ENCODE measurements at places on chromosomes 7 and 10.

- DNase-seq: no peak
These were observed 515.3 kb downstream of the AUTS2 start for GRCh38 chr7:70113536-70113935.

DNA sequence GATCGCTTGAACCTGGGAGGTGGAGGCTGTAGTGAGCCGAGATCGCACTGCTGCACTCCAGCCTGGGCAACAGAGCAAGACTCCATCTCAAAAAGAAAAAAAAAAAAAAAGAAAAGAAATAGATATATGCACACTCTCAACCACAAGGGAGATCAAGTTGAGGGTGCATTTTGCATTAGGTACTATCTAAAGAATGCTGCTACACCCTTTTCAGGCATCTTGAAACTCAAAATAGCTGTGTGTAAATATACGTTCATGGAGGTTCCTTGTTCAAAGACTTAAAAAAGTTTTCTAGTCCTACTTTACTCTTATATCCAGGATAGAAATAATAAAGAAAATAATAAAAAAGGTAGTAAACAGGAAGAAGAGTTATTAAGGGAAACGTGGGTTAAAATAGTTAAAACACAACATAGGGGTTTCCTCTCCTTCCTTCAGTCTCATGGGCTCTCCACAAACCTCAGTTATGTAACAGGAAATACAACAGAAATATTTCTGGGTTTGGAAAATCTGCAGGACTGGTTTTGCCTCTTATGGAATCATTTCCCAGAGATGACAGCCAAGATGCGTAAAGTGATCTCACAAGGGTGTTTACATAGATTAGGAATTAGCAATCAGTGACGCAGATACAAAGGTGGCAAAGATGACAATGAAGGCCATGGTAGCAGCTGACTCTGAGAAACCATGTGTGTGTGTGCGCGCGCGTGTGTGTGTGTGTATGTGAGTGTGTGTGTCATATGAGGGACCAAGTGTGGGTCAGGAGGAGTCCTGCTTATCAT, 15.1 kb downstream of the STEAP4 start:
- DNase-seq: no peak

GRCh38 chr7:96303686-96304443, 18.0 kb downstream of the SLC25A13 start:
- no peak for DNase-seq

DNA sequence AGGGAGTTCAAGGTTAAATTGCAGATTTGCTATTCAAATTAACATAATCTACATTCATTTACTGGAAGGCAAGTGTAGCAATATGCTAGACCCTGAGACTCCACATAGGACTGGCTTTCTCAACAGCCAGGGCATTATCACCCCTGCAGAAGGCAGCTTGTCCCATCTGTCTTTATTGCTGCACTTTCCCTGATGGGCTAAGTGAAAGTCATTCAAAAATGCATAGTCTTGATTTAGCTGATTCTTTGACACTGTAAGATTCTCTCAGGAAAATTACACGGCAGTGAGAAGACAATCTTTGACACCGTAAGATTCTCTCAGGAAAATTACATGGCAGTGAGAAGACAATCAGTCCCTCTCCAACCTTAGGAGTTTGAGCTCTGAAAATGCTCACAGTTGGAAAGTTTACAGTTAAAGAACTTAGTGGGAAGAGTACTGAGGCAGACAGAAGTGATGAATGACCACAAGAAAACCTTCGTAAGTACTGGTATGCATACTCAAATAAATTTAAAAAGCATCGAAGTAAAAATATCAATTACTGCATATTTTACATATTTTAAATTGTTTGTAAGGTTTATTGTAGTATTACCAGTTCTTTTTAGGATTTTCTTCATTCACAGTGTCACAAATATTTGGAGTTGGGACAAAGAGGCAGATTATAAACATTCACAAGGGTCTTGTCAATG, 88.9 kb downstream of the RAPGEF5 start:
- DNase-seq: no peak

GRCh38 chr7:115447495-115447894, 525.6 kb downstream of the MDFIC start:
- DNase-seq: no peak

DNA sequence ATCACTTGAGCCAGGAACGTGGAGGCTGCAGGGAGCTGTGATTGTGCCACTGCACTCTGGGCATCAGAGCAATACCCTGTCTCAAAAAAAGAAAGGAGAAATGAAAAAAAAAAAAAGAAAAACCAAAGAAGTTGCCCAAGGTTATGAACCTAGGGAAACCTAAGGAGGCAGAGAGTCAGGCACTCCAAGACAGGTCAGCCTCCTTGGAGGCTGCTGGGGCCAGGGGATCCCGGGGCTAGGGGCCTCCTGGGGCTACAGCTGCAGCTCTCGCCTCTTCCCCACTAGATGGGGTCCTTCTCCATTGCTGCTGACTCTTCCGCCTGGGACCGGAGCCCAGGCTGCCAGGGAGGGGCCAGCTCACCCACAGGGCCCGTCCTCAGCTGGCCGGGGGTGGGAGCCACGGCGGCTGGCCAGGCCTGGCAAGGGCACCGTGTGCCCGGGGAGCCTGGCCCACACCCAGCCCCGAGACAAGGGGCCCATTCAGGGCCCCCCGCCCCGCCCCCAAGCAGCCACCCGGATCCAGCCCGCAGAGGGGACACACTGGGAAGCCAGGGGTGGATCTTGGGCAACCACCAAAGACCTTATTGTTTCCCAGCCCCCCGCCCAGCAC, 1.7 kb upstream of the SPACDR start:
- peak; percentile 25 for DNase-seq

DNA sequence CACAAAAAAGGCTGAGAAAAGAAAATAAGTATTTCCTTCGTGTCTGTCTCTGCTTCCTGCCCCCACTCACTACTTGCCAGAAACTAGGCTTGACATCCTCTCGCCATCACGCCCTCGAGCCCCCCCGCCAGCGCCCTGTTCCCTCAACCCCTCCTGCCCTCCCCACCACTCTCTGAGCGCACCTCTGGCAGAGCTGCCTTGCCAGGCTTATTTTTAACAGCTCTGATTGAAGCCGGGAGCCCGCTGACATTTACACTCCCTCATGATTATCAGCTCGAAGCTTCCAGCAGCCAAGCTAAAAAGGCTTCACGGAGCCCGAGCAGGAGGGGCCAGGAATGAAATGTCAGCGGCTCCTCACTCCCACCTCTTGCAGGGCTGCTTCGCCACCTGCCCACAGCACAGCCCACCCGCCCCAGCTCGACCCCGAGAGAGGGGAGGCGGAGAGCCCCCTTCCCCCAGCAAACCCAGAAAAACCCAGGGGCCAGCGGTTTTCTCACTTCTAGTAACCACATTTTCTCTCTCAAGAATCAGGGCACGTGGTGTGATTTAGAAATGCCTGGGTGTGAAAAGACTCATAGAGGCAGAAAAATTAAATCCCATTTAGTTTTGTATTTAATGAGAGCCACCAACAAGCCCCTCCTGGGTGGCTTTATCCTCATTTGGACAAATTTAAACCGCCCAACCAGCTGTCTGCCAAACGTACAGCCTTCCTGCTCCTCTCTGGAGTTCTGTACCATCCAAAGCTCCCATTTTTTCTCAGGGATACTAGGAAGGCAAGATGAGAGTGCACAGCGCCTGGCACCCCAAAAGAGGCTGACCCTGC, 89.3 kb downstream of the SLIT1 start:
- no peak for DNase-seq

- DNase-seq: no peak
These were observed 365.5 kb downstream of the GALNT17 start for GRCh38 chr7:71497256-71497946.

DNA sequence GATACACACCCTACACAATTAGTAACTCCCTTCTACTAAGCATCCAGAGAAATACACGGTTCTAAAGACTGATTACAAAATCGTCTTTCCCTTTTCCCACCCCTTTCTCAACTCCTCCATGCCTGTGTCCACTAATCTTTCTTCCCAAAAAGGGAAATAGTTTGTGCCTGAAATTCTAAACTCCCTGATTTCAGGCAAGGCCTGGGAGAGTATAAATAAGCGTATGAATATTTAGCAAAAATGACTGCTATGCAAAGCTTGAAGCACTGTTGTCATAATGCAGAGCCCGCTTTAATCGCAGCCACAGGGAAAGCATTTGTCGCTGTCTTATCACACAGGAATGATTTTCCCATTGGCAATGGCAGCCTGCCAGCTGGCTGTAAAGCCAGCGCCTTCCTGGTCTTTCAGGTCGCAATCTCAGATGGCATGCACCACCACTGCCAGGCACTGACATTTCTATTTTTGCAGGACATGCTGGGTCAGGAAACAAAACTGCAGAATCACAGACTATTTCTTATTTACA, 142.9 kb upstream of the PCGF5 start:
- DNase-seq: no peak

- no peak for DNase-seq
These were observed 653.2 kb upstream of the MKI67 start for GRCh38 chr10:128779416-128779815.

DNA sequence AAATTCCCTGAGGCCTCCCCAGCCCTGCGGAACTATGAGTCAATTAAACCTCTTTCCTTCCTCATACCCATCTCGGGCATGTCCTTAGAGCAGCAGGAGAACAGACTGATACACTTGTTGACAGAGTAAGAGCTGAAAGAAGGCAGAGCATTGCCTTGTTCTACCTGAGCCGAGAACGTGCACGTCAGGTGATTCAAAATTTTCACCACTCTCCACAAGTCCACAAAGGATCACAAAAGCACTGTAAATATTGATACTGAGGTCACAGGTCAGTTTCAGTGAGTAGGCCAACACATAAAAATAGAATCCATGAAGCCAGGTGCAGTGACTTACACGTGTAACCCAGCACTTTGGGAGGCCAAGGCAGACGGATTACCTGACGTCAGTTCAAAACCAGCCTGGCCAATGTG, 27.8 kb downstream of the DCLRE1C start:
- DNase-seq: no peak

- no peak for DNase-seq
These were observed 60.9 kb downstream of the SPOCK2 start for GRCh38 chr10:72027498-72027897.

GRCh38 chr7:158662610-158663427, 41.8 kb downstream of the NCAPG2 start:
- DNase-seq: no peak

- no peak for DNase-seq
These were observed 212.0 kb downstream of the MAGI2 start for GRCh38 chr7:79241288-79242060.

- no peak for DNase-seq
These were observed 110.2 kb downstream of the FZD1 start for GRCh38 chr7:91374321-91374989.

DNA sequence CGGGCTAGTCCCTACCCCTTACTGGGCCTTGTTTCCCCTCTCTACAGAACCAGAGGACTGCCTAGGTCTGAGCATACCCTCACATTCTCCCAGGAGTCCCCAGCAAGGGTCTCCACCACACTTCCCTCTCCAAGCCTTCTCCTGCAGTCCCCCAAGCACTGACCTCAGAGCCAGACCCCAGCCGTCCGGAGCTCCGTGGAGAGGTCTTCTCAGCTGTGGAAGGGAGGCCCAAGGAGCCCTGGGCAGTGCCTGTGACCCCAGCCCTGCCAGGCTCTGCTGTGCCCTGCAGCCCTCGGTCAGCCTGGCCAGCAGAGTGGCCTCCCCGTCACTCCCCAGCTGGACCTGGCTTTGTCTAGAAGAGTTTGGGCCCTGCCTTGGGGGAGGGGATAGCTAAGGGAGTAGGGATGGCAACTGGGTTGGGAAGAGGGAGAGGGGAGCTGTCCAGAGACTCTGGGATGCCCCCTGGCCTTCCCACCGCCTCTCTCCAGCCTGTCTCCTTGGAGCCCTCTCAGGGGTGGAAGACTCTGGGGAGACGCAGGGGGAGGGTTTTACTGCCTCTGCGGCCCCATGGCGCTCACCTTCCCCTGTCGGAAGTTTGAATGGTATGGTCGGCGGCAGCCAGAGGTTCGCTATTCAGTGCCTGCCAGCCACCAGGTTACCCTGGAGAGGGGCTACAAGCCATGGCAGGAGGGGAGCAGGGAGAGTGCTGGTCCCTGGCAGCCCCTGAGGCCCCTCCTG, at the start of gene C10orf105:
Gene C10orf105 (minus strand): TSS at position 315 of the 738 bp plus-strand sequence. CDS start 3,441 bp downstream, outside the sequence.
- no peak for DNase-seq

GRCh38 chr10:519716-520401, 169.6 kb downstream of the DIP2C start:
- DNase-seq: no peak

DNA sequence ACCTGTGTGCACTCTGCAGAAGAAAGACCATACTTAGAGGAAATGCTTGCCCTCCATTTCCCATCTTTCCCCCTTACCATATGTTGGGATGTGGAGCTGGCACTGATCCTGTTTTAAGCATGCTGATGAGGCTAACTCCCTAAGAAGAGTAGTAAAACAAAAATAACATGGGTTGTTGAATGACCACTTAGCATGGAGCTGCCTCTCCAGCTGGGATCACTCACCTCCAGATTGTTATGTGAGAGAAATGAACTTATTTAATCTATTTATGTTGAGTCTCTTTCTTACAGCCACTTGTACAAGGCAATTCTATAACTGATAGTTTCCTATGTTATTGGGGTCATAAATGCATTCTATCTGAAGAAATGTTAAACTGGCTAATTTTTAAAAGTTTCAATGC, 17.0 kb downstream of the CTTNBP2 start:
- no peak for DNase-seq

GRCh38 chr7:52261057-52261456, 774.4 kb upstream of the POM121L12 start:
- DNase-seq: no peak

DNA sequence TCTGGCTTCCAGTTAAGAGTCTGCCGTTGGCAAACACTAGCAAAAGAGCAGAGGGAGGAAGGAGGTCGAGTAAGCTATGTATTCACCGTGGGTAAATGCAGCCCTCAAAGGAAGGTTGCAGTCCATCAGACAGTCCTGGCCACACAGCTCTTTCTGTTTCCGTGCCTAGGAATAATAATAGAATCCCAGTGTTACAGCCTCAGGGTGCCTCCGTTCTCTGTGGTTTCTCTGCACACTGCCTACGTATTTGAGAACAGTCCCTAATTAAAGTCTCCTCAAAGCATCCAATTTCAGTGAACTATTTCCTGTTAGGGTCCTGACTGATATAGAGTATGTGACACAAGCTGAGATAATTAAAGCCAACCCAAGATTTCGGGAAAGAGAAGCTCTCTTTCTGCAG, 176.7 kb downstream of the GPAM start:
- no peak for DNase-seq

DNA sequence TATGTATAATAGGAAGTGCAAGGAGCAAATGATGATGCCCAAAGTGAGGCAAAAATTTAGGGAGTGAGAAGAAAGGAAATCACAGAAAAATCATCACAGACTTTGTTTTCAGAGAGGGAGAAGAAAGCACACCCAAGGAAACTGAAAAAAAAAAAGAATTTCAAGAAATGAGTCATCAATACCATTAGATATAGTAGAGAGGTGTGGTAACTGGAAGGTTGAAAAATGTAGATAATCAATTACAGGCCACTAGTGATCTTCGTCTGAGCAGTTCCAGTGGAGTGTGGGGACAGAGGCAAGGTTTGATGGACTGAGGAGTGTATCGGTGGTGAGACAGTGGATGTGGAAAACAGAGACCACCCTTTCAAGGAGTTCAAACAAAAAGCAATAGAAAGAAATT, 31.7 kb downstream of the ASB4 start:
- DNase-seq: no peak

DNA sequence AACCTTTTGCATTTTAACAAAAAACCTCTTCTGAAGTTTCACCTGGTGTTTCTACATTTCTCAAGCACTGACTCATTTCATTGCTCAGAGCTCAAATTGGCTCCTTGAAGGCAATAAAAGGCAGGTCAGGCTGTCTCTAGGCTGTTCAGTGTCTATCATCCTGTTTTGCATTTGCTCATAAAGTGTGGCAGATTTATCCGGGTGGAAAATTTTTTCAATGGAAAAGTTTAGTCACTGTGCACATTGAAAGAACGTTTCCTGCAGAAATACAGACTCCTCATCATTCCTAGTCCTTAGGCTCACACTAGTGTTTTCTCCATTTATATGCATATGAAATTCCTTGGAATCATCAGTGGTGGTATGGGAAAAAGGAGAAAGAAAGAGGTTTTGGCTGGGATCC, 114.2 kb upstream of the DGKB start:
- no peak for DNase-seq

Data from MV-4-11 (cell line).